ENCODE measurements at places on chromosomes 13 and 19. TPM values are rescaled to one million over a fixed set of nuclear protein-coding genes. Genes with fewer than 3 reads are reported as not detected.

Gene TMC4
- total RNA-seq = 41.6 TPM

Gene S1PR4
- total RNA-seq = not detected

Gene KLK15
- total RNA-seq = not detected

DNA sequence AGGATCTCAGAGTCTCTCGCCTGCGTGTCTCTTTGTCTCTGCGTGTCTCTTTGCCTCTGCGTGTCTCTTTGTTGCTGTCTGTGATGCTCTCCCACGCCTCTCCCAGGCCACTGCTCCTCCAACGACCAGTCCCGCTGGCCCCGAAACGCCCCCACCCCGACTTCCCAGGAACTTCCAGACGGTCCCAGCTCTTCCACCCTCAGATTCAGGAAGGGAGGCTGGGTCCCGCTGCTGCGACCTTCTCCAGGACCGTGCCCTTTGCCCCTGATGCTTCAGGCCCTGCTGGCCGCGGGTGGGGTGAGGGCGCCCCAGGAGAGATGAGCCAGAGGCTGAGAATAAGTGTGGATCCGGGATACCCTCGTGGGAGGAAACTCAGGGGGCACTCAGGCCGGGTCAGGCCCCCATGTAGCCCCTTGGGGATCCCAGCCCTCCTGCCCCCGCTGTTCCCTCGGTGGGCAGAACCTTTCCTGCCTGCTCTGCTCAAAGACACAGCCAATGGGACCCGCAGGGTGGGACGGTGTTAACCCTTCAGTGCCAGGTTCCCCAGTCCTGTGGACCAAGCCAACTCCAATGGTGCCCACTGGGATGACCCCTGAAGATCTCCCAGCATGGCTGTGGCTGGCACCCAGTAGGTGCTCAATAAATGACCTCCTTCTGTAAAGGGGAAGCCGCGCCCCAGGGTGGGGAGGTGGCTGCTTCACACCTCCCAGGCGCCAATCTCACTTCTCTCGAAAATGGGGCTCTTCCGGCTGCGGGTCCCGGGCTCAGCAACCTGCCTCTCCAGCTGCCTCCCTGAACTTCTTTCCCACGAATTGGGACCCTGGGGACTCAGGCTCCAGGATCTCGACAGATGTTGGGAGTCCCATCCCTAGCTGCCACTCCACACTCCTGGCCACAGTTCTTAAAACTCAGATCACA lies 1.5 kb upstream of the S1PR5 start:
- H3K4me1 ChIP-seq = no peaks in the 10 kb centered on the region
- H3K27me3 ChIP-seq = peaks cover 15% of the 10 kb centered on the region
- H3K4me3 ChIP-seq = no peak overlapping the region
- H3K27ac ChIP-seq = no peak overlapping the region

Gene IGFL2
- not detected for total RNA-seq

GRCh38 chr13:82458169-82458568 lies 1424.1 kb downstream of the SLITRK1 start:
- no peak overlapping the region for H3K4me3 ChIP-seq
- H3K36me3 ChIP-seq = no peaks in the 10 kb centered on the region
- DNase-seq = no peak
- no peaks in the 10 kb centered on the region for H3K4me1 ChIP-seq
- no peaks in the 10 kb centered on the region for H3K27me3 ChIP-seq
- no peak overlapping the region for H3K27ac ChIP-seq

Gene UBE2L5
- not detected for total RNA-seq

- H3K27me3 ChIP-seq = no peaks in the 10 kb centered on the region
- no peak overlapping the region for H3K27ac ChIP-seq
- DNase-seq = no peak
- no peaks in the 10 kb centered on the region for H3K36me3 ChIP-seq
- no peak overlapping the region for H3K4me3 ChIP-seq
Observed at GRCh38 chr13:36630181-36630803, 43.5 kb upstream of the SERTM1 start.

GRCh38 chr13:91722267-91722884 lies 324.0 kb downstream of the GPC5 start:
- no peaks in the 10 kb centered on the region for H3K36me3 ChIP-seq
- H3K4me1 ChIP-seq = no peaks in the 10 kb centered on the region
- no peak overlapping the region for H3K27ac ChIP-seq
- H3K4me3 ChIP-seq = no peak overlapping the region

DNA sequence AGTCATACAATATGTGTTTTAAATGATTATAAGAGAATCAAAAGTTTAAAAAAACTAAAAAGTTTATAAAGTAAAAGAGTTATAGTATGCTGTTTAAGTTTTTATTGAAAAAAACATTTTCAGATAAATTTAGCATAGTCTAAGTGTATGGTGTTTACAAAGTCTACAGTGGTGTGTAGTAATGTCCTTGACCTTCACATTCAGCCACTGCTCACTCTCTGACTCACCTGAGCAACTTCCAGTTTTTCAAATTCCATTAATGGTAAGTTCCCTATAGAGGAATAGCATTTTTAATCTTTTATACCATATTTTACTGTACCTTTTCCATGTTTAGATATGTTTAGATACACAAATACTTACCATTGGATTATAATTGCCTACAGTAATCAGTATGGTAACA lies 842.4 kb upstream of the KLHL1 start:
- H3K27ac ChIP-seq = no peak overlapping the region
- H3K4me1 ChIP-seq = no peaks in the 10 kb centered on the region
- H3K27me3 ChIP-seq = no peaks in the 10 kb centered on the region
- H3K36me3 ChIP-seq = no peaks in the 10 kb centered on the region
- H3K4me3 ChIP-seq = no peak overlapping the region

Gene SLC17A7
- total RNA-seq = 4.3 TPM

Gene PLD3
- 473 TPM for total RNA-seq

- no peak overlapping the region for H3K4me3 ChIP-seq
- no peaks in the 10 kb centered on the region for H3K27me3 ChIP-seq
- DNase-seq = no peak
- peaks cover 4% of the 10 kb centered on the region for H3K4me1 ChIP-seq
Observed at GRCh38 chr13:29924482-29925350, 74.3 kb upstream of the UBL3 start.

GRCh38 chr13:109673477-109673876 lies 112.9 kb downstream of the IRS2 start:
- H3K36me3 ChIP-seq = no peaks in the 10 kb centered on the region
- no peak overlapping the region for H3K4me3 ChIP-seq
- DNase-seq = no peak
- no peak overlapping the region for H3K27ac ChIP-seq
- H3K27me3 ChIP-seq = no peaks in the 10 kb centered on the region

DNA sequence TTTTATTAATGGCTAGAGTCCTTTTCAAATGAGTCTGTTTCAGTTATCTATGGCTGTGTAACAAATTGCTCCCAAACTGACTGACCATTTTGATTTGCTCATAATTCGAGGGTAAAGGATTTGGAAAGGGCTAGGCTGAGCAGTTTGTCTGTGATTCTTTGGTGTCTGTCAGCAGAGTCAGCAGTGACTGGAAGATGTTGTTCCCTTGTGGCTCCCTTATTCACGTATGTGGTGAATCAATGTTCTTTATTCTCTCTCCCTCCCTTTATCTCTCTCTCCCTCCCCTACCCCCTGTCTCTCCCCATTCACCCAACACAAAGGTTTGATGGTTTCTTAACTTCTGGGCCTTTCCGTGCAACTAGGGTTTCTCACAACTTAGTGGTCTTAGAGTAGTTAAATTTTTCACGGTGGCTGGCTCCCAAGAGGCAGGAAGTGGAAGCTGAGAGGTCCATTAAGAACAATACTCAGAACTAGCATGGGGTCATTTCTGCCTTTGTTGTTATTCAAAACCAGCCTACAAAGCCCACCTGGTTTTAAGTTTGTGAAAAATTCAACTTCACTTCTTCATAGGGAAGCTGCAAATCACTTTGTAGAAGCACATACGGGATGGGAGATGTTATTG lies 772.5 kb upstream of the SLITRK1 start:
- H3K27me3 ChIP-seq = no peaks in the 10 kb centered on the region
- no peak overlapping the region for H3K27ac ChIP-seq
- no peak for DNase-seq
- H3K4me1 ChIP-seq = no peaks in the 10 kb centered on the region
- no peak overlapping the region for H3K4me3 ChIP-seq

DNA sequence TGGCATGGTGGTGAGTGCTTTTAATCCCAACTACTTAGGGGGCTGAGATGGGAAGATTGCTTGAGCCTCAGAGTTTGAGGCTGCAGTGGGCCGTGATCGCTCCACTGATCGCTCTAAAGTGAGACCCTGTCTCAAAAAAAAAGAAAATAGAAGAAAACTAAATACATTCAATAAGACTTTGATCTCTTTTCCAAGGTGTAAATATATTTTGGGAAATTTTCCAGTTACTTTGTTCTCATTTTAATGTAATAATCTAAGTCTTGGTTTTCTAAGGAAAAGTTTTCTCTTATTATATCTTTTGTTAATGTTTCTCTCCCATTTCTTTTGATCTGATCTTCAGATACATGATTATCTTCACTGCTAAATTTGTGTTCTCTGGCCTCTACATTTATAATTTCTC lies 9.6 kb downstream of the LDLR start:
- no peaks in the 10 kb centered on the region for H3K27me3 ChIP-seq
- DNase-seq = no peak
- no peaks in the 10 kb centered on the region for H3K4me1 ChIP-seq
- H3K36me3 ChIP-seq = no peaks in the 10 kb centered on the region
- no peak overlapping the region for H3K27ac ChIP-seq

Gene KLK1
- total RNA-seq = 0.44 TPM

DNA sequence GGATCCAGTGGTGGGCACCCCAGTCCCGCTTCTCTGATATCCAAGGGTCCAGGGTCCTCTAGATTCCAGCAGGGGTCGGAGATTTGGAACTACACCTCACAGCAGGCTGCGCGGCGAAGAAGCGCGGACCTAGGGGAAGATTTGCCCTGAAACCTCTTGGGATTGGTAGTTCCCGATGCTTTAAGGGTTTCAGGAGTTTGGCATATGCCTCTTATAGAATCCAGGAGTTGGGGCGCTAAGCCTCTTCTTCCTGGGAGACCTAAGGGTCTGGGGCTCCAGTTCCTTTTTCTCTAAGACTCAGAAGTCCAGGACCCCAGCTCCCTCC lies 349 bp downstream of the BCL2L12 start:
- H3K27me3 ChIP-seq = no peaks in the 10 kb centered on the region
- no peaks in the 10 kb centered on the region for H3K36me3 ChIP-seq
- no peak for DNase-seq
- H3K4me3 ChIP-seq = peak overlapping the region; percentile 70
- H3K27ac ChIP-seq = peak overlapping the region; percentile 88

DNA sequence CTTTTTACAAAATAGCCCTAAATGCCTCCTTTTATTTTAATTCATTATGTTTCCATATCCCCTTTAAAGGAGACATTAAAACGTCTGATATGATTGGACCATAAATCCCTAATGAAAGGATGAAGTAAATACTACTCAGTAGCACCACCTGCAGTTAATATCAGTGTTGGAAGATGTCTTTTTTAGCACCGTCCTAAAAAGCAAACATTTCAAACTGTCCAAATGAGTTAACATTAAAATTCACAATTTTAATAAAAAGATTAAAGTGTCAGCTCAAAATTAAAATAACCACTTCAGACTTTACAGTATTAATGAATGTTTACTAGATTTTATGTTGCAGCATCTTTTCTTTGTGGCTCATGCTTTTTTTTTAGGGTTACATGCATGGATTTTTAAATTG lies 12.3 kb downstream of the ZNF507 start:
- peaks cover 7% of the 10 kb centered on the region for H3K36me3 ChIP-seq
- no peak overlapping the region for H3K27ac ChIP-seq
- no peak for DNase-seq
- peaks cover 6% of the 10 kb centered on the region for H3K4me1 ChIP-seq
- no peaks in the 10 kb centered on the region for H3K27me3 ChIP-seq

DNA sequence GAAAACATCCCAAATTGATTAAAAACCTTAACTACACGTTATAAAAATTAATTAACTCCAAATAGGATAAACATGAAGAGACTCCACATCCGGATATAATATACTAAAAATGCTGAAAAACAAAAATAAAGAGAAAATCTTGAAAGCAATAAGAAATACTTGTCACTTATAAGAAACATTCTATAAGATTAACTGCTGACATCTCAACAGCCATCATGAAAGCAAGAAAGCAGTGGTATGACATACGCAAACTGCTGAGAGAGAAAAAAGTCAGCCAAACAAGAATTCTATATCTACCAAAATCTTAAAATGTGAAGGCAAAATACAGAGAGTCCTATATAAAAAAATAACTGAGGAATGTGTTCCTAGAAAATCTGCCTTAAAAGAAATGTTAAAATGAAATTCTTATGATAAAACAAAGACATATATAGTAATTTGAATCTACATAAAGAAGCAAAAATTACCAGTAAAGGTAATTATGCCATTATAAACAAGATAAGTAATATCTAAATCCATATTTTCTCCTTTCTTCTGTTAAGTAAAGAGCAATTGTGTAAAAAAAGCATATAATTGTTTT lies 1851.1 kb downstream of the PCDH9 start:
- DNase-seq = no peak
- H3K27ac ChIP-seq = no peak overlapping the region
- H3K27me3 ChIP-seq = no peaks in the 10 kb centered on the region
- no peak overlapping the region for H3K4me3 ChIP-seq
- no peaks in the 10 kb centered on the region for H3K4me1 ChIP-seq
- H3K36me3 ChIP-seq = no peaks in the 10 kb centered on the region

DNA sequence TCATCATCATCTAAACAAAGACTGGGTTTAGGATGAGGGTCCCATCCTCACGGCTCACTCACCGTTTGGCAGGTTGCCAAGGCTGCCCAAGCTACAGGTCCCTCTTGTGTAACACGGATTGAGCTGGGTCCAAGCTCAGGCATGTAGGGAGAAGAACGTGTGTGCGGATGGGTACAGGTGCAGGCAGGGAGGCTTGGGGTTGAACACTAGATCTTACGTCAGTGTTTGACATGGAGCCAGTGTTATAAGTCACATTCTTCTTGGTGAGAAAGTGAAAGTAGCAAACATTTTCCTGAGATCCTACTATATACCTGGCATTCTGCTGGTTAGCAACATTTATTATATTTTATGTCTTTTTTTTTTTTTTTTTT lies 136.8 kb upstream of the RNF113B start:
- DNase-seq = no peak
- no peaks in the 10 kb centered on the region for H3K36me3 ChIP-seq
- no peaks in the 10 kb centered on the region for H3K27me3 ChIP-seq
- H3K4me3 ChIP-seq = no peak overlapping the region

DNA sequence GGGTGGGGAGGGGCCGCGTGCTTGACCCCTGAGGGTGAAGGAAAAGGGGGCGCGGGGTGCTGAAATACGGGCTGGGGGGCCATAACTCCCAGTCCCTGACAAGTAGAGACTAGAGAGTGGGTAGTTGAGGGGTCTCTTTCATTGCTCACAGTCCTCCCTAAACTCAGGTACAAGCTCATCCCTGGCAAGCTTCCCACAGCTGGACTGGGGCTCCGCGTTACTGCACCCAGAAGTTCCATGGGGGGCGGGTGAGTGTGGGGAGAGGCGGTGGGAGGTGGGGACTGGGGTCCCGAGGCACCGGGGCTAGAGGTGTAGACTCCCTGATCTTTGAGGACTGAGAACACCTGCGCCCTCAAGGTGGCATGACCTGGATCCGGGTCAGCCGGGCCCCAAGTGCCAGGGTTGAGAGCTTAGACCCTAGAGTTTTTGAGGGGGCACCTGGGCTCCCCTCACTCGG lies 1.3 kb downstream of the ETV2 start:
- H3K4me1 ChIP-seq = no peaks in the 10 kb centered on the region
- H3K4me3 ChIP-seq = peak overlapping the region; percentile 90
- no peaks in the 10 kb centered on the region for H3K36me3 ChIP-seq
- H3K27me3 ChIP-seq = no peaks in the 10 kb centered on the region
- no peak for DNase-seq
